ENCODE measurements at places on chromosomes 7 and 10. TPM values are rescaled to one million over a fixed set of nuclear protein-coding genes. Genes with fewer than 3 reads are reported as not detected.

The GLI3 gene
- 13.5 TPM for polyA plus RNA-seq

- no peak for DNase-seq
Observed at GRCh38 chr7:4689668-4690067, 7.6 kb downstream of the FOXK1 start.

GRCh38 chr7:20198260-20198659 is 18.9 kb downstream of the MACC1 start:
- DNase-seq: no peak

DNA sequence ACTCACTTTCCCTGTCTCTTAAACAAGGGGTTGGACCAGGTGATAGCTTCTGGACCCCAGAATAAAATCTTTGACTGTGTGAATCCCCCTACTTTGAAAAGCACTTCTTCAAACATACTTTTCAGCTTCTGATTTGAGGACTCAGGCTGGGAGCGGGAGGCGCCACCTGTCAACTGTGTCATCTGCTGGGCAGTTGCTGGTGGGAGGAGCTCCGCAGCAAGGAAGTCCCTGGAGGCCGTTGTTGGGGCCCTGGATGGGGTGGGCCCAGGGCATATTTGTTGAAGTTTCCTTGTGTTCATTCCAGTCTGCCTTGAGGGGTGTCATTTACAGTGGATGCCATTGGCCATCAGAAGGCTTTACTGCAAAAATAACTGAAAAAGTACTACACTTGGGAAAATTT is 197.7 kb downstream of the CCDC3 start:
- DNase-seq: no peak

DNA sequence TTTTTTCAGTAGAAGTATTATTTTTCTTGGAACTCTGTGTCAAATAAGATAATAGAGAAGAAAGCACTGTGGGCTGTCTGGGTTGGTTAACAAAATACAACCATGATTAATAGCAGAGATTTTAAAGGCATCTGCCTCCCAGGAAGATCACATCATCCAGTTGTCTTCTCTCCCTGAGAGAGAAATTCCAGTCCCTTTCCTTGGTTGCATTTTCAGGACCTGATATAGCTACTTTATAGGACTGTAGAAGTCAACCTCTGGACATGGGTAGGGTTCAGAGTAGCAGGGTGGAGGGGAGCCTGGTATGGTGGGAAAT is 309.9 kb upstream of the IGFBP3 start:
- no peak for DNase-seq

DNA sequence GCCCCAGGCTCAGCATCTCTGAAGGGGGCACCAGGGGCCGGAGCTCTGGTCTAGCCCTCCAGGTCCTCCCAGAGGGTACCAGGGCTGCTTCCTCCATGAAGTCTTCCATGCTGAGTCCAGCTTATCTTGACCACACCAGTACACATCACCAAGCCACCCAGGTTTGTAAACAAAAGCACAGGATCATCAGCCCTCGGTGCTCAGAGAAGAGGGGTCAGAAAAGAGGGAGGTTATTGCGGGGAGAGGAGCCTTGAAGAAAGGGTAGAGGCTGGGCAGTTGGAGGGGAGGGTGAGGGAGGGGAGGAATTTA is 23.9 kb downstream of the AQP1 start:
- DNase-seq: no peak

- no peak for DNase-seq
Observed at GRCh38 chr7:30912986-30913811, 1.5 kb downstream of the AQP1 start.

GRCh38 chr10:84549368-84550165 is 221.2 kb downstream of the CCSER2 start:
- no peak for DNase-seq

DNA sequence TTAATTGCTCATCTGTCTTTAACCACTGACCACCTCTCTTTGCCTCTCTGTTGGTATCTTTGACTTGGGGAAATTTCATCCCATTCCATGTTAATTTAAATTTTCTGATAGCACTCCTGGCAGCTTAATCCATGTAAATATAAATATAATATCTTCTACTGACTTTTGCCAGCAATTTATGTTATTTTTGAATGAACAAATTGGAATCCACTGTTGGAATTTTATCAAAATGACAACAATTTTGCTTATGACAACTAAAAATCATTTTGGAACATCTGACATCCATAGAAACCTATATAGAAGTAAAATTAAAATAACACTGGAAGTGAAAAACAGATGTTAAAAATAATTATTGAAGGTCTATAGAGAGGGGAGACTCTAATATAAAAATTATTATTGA is 176.5 kb upstream of the AKR1E2 start:
- DNase-seq: no peak

DNA sequence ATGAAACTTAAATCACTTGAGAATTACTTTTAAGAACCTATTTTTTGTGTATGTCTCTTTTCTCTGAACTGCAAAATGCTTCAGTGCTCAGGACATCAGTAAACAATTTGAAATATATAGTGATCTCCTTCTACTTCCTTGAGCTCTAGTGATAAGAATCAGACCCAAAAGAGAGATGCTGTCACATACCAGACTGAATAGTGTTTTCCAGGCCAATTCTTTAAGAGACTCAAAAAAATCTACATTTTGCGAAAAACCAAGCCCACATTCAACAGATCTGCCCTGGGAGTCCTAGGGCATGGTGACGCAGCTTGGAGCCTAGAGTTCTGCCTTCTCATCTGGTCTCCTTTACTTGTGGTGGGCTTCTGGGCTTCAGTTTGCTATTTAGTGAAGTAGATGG is 72.1 kb upstream of the SLC13A1 start:
- no peak for DNase-seq

DNA sequence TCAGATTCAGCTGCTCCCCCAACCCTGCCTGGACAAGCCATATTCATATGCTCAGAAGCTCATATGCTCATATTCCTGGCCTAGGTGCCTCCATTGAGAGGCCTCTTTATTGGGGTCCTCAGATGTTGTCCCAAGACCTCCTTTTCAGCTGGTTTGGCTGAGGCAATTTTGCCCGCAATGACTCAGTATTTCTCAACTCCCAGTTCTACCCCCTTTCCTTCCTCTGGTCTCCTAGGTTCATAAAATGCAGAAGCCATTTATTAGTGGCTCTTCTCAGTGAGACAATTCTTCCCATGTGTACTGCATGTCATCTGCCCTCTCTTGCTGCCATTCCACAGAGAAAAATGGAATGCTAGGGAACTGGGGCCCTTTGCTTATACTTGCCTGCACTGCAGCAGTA is 110.7 kb downstream of the INHBA start:
- no peak for DNase-seq

DNA sequence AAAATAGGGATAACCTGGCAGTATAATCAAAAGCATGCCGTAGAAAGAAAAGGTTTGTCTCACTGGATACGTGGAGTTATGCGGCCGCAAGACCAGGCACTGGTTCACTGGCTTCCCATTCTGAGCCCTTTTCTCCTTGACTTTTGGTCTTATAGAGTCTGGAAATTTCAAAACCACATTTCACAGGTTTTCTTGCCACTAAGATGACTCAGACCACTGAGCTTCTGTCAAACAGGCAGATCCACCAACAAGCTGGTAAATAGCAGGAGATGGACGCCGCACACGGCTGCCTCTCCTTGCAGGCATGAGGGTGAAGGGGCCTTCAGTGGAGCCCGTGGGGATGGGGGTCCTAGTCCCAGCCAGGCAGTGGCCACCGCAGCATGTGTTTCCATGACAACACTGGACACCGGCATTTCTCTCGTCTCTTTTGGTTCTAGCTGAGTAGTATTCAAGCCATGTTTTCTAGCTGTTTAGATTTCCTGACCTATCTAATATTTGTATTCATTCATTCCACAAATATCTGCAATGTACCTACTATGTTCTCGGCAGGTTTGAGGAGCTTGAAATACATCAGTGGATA is 55.5 kb downstream of the KLF6 start:
- DNase-seq: no peak

- no peak for DNase-seq
Observed at GRCh38 chr10:96497391-96497790, 16.3 kb downstream of the TLL2 start.

DNA sequence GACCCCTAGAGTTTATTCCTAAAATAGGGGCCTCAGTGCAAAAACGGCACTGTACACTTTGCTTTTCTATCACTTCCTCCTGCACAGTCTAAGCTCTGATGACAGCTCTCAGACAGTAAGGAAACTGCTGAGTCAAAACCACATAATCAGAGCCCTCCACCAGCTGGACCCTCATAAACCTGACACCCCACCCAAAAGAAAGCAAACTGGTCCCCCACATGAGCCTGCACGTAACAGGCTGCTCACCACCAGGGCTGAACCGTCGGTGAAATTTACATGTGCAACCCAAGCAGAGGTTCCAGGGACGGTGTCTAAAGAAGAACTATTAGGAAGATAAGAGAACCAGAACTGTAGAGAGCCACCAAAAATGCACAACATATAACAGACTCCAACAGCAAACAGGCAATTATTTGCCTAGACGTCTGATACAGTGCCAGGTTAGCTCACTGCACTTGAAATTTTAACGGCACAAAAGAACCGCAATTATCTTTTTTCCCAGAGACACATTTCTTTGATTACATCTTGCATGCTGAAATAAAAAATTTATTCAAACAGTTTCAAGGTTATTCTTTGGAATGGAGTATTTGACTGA is 19.6 kb downstream of the SGMS1 start:
- no peak for DNase-seq

DNA sequence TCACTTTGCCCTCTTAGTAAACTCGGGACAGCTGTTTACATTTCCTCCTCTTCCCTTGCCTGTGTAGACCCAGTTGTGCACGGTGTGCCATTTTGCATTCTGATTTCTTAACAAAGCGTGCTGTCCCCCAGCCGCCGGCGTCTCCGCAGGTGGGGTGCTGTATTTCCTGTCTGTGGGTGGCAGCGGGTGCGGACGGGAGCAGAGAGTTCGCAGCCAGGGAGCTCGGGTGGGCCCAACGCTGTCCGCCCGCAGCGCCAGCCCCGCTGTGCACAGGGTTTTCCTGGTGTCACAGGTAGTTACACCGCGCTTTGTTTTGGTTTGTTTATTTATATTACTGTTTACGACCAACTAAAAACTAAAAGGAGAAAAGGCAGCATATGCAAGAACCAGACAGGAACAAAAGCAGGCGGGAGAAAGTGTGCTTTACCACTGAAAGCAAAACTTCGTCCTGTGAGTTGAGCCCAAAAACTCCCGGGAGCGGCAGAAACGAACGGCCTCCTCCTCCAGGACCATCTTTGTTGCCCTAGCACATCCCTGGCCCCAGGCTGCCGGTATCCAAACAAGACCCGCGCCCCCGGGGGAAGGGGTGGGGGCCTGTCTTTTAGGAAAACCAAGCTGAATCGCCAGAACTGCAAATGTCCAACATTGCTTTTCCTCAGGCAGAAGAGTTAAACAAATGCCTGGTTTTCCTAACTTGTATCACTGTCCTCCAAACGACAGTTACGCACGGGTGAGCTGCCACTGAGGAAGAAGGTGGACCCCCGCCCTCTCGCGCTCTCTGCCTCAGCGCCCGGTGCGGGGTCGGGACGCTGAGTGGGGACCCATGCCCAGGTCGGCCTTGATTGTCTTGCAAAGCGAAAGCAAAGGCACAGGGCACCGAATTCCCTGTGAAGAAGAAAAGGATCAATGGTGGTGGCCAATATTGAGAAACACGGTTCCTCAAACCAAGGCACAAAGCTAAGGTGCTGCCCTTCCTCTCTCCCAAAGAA is 45.9 kb upstream of the DRGX start:
- DNase-seq: no peak

DNA sequence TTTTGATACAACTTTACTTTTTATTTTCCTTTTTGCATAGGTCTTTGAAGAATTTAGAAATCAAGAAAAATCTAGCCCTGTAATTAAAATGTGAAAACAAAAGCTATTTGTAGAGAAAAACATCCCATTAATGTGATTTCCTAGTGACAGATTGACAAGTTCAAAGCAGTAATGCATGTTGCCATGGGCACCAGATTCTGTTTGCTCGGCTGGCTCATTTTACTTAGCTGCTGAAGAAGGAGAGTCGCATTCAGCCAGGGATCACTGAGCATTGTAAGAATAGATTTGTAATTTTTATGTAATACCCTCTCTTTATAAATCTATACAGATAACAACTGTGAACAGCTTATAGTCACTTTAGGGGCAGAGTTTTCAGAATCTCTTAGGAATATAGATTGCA is 28.5 kb downstream of the DNAJB9 start:
- no peak for DNase-seq

DNA sequence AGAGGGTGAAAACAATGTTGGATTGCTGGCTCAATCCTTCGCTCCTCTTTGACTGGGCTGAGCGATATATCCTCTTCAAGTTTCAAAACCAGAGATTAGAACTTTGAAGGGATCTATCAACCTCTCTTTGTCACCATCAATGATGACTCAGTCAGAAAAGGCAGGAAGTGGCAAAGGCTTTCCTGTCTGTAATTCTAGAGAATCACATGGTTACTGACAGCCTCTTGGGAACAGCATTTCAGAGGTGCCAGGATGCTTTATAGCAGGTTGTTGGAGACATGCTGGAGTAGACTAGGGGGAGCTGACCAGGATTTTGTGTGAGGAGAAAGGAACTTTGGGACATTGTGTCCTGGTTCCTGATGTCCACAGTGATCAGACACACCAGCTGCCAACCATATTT is 81.3 kb downstream of the PRKCQ start:
- no peak for DNase-seq

DNA sequence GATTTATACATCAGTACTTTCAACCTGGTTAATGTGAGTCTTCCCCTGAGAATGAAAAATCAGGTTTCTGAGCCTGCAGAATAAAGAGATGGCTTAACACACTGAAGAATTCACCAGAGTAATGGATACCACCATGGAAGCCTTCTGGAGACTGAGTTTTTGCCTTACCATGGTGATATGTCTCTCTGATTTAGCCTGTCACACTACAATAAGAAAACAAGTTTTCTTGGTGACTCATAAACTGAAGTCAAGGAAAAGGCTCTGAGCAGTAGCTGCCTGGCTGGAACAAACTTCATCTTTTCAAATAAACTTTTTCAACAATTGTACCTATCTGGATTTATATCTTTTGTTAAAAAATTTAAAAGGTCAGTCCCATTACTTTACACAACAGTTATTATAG is 229.0 kb downstream of the PRPF18 start:
- DNase-seq: no peak
